ENCODE measurements at places on chromosomes 13 and 19. TPM values are rescaled to one million over a fixed set of nuclear protein-coding genes. Genes with fewer than 3 reads are reported as not detected.

GRCh38 chr19:49880162-49880869, 2.8 kb downstream of the TBC1D17 start:
- no peak for DNase-seq

DNA sequence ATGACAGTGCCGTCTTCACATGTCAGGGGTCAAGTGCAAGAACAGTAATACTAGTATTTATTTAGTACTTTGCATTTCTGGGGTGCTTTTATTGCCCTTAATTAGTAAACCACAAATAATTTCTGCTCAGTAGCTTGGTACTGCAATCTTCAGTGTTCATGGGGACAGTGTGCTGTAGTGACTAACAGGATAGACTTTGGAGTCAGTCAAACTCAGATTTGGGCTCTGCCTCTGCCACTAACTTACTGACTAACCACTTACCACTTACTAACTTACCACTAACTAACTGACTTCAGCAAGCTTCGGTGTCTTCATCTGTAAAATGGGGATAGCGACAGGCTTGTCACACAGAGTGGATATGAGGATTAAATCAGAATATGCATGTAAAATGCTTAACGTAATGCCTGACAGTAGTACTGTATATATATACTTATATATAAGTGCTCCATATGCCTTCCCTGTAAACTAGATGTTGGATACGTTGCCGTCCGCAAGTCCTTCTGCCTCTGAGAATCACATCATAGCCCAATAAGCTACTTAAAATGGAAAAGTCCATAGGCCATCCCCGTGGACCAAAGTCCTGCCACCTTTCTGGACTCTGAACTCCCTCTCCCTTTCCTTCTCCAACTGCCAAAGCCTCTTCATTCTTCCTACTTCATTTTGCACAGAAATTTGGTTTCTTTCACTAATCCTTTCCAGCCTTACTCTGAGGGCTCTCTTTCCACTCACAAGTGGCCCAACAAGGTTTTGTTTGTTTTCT, 158.1 kb downstream of the ZIC5 start:
- DNase-seq = peak; percentile 21

- DNase-seq = peak; percentile 12
Measured at GRCh38 chr13:43159026-43159461, 135.7 kb downstream of the DNAJC15 start.

DNA sequence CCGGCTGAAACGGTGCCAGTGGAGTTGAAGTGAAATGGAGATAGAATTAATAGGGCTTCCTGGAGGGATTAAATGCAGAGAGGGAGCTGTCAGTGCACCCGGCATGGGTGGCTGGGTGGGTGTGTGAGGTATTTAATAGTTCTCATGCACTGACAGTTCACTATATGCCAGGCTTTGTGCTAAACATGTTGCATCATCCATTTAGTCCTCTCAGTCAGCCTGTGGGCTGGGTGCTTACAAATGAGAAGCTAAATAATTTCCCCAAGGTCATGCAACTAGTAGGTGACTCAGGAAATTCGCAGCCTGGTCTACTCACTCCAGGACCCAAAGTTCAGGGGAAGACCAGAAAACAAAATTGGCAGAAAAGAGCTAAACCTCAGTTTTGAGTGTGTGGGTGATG, 63.5 kb upstream of the SPATA13 start:
- DNase-seq = no peak

ALG11 gene
- 37.3 TPM for total RNA-seq

GRCh38 chr13:44577236-44578066, 1.3 kb upstream of the TSC22D1 start:
- DNase-seq = peak; percentile 97

DNA sequence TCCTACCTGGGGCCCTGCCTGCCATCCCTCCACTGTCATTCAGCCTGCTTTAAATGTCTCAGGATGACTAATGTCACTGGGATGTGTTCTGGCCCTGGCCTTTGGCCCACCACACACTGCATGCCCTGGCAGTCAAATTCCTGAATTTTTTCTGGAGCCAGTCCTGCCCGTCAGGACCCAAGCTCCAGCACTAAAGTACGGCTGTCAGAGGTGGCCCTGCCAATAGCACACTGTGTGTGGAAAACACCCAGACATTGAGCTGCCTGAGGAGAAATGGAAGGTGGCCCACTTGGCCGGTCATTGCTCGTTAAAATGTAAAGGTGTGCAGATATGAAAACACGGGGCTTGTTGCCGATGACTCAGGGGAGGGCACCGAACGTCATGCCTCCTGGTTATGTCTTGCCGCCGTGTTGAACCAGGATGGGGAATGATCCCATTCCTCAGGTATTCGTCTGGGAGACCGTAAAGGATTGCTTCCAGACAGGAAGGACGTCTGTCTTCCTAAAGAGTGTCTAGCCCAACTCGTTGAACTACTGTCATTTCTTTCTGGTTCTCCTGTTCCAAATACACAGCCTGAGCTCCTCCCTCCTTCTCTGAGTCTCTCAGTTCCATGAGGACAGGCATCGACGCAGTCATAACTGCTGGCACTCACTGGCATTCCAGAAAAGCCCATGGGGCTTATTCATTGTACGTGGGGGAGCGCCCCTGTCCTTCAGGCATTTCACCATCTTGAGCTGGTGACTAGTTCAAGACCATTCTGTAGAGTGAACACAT, 40.6 kb downstream of the COL4A2 start:
- DNase-seq = no peak

DNA sequence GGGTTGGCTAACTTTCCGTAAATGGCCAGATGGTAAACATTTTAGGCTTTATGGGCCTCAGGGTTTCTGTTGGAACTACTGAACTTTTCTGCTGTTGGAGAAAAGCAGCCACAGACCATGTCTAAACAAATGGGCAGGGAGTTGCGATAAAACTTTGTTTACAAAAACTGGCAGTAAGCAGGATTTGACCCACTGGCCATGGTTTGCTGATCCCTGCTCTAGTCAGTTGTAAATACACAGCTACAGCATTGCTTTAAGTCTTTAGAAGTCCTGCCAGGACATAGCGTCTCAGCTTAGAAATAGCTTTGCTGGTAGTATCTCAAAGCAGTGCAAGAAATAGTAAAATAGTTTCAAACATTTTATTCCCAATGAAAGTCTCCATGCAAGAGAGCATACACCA, 88.4 kb downstream of the NALCN start:
- DNase-seq = peak; percentile 18

DNA sequence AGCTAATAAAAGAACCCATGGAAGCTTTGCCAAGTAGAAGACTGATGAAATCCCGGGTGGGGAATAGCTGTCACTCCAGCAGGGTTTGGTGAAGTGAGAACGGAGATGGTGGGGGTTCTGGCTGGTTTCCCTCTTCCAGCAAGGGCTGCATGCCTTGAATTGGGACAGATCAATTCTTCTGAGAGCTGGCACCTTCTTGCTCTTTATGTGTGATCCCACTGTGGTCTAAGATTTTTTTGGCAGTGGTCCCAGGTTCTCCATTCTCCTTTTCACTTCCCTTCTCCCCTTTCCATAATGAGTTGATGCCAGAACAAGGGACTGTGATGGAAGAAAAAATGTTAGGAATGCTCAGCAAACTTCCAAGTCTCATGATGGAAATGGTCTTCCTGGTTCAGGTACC, 50.0 kb downstream of the TNFSF11 start:
- DNase-seq = no peak

- peak; percentile 75 for DNase-seq
Measured at GRCh38 chr19:18436671-18437490, 1.1 kb downstream of the ISYNA1 start.

- DNase-seq = no peak
Measured at GRCh38 chr19:15815306-15815705, at the start of gene OR10H1. Gene OR10H1, minus strand, starts transcription at chr19:15815664. Its CDS starts 7,627 bp downstream, at chr19:15808037.

GRCh38 chr19:2678044-2678671, 24.3 kb downstream of the GNG7 start:
- no peak for DNase-seq

DNA sequence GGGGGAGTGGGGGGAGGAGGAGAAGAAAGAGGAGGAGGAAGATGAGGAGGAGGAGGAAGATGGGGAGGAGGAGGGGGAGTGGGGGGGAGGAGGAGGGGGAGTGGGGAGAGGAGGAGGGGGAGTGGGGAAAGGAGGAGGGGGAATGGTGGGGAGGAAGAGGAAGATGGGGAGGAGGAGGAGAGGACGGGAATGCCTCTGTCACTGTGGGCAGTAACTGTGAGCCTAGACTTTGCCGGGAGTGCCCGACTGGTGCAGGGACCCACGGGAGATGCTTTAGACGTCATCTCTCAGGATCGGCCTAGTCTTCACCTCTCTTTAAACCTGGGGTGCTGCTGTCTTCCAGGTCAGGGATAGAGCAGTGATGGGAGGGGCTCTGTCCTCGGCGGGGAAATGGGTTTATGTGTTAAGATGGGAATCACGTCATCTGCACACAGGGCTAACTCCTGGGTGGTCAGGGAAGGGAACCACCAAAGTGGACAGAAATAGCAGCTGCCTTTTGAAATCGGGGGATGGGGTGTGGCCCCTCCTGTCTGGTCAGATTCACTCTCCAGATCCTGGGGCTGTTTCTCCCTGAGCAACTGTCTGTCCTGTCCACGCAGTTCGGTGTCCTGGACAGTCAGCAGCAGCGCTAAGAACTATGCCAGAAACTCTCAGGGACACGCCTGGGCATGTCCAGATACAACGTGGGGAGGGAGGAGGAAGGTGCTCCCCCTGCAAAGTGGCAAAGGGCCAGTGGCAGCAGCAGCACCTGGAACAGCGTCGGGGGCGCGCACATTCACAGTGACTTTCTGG, 26.9 kb downstream of the GAS6 start:
- DNase-seq = peak; percentile 63

- no peak for DNase-seq
Measured at GRCh38 chr13:111948811-111949210, 118.1 kb upstream of the SOX1 start.

DNA sequence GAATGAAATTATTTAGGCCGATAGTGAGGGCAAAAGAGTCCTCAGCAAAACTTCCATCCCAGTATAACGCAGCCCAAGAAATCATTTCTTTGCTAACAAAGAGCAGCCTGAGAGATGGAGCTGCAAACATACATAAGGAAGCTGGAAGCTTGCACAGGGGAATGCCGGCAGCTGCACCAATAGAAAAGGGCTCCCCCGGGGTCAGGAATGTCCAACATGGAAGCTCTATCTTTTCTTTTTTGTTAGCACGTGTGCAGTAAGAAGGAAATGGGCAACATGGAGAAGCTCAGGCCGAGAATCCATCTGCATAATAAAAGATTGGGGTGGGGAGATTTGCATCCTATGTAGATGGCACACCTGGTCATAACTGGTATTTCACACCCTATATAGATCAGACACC, 1363.5 kb upstream of the PCDH20 start:
- no peak for DNase-seq

IZUMO4 gene
- total RNA-seq = 11.5 TPM

ZNF761 gene
- total RNA-seq = 43.7 TPM

- DNase-seq = no peak
Measured at GRCh38 chr19:18775586-18776287, 15.4 kb downstream of the COMP start.

DNA sequence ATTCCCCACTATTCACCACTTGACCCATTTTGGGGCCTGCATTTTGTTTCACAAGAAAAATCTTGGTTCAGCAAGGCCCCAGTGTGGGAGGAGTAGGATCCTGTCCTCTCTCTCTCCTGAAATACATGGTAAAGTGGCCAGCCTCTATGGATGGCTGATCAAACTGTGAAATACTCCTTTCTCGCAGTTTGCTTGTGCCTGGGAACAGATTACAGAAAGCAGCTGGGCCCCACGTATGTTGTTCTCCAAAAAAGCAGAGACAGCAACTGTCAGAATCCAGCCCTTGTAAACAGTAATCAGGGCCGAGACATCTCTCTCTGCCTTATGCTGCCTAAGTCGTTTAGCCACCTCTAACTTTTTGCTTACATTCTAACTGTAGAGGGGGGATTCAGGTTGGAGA, 61.0 kb upstream of the RAP2A start:
- DNase-seq = no peak

GRCh38 chr13:113448885-113449692, 4.2 kb downstream of the ADPRHL1 start:
- peak; percentile 52 for DNase-seq

GRCh38 chr19:42401365-42402303, 11.5 kb upstream of the CNFN start:
- peak; percentile 74 for DNase-seq

- no peak for DNase-seq
Measured at GRCh38 chr19:17326595-17326966, 8.1 kb downstream of the ANO8 start.

GRCh38 chr19:41689993-41690800, 2.1 kb upstream of the CEACAM7 start:
- no peak for DNase-seq

DNA sequence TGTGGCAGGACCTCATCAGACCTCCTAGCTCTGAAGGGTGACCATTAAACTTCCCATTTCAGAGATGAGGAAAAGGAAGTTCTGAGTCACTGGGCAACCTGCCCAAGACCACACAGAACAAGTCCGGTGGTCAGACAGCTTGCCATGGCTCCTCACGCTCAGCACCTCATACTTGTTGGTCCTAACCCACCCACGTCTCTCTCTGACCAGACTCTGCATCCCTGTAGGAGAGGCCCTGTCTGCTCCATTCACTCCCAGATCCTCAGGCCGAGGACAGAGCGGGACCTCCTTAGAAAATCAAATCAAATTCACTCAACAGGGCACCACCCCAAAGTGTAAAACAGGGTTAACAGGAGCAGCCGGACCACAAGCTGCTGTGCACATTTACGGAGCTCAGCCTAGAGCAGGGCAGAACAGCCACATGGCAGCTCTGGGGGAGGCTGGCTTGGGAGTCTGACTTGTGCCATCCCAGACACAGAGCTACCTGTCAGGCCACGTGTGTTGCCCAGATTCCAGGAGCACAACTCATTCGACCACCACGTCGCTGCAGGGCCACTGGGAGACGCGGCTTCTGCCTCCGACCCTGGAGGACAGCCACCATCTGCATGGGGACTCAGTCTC, 1.7 kb downstream of the MIER2 start:
- peak; percentile 76 for DNase-seq

DNA sequence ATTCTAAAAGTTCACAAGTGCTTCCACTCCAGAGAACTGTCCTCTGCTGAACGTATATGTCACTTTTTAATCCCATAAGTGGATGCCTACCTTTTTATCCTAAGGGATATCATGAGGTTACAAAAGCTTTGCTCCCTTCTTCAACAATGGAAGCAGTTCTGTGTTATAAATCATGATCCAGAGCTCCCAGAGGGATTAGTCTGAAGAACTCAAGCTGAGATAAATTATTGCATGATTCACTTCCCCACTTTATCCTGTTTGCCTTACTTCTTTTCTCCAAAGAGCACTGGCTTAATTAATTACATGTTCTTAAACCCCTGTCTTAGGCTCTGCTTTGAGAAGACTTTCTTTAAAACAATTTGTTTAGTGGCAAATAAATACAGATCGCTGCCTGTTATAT, 246.7 kb downstream of the PCDH17 start:
- DNase-seq = no peak

Data from mucosa of gallbladder (tissue), 1 donor.